CD4-positive, alpha-beta T cell treated with Interleukin-10 for 1 hour (primary cell): ENCODE measurements at places on chromosomes 16 and 17.
A peak's percentile ranks its signal among the peaks of the same experiment; 100 is the strongest.

DNA sequence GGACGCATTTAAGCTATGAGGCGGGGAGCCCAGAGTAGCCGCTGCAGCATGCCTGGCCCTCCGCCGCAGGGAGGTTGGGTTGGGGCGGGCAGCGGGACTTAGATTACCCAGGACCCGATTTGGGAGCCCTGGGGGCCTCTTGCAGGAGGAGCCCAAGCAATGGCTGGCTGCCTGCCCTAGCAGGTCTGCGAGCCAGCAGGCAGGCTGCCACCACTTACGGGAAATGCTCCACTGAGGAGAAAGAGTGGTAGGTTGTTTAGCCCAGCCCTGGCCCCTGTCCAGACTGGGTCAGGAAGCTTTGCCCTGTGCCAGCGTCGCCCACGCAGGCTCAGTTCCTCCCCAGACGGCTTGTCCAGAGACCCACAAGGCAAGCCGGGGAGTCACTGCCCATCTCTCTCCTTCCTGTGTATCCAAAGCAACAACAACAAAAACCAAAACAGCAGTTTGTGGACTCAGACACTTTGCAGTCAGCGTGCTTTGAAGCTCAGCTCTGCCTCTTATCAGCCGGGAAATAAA is 10.3 kb upstream of the TVP23A start:
- no peak for DNase-seq

GRCh38 chr17:14004927-14005620 is 64.2 kb upstream of the COX10 start:
- no peak for DNase-seq

DNA sequence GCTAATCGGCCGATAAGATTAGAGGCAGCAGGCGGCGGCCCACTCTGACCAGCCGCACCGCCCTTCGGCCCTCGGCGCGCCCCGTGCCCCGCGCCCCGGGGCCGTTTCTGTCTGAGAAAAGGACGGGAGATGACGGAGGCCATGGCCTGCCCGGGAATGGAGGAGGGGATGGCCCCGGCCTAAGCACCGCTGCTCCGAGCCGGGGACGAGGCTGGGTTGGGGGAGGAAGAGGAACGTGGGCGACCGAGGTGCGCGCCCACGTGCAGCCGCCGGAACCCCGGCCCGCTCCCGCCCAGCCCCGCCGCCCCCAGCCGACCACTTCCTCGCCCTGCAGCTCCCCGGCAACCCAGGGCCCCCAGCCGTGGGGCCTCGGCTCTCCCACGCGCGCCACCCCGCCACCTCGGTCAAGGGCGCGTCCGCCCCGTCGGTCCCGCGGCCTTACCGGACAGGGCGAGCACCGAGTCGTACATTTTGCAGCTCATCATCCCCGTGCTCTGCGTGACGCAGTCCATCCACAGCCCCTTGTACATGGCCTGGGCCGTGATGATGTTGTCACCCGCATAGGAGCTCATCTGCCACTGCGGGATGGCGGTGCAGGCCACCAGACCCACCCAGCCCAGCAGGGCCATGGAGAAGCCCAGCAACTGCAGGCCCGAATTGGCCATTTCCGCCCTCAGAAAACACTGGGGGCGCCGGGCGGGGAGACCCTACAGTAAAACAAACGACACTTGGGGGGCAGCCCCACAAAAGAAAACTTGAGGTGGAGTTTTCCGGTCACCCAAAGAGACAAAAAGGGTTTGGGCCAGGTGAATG is 693 bp downstream of the CLDN7 start:
- DNase-seq: peak; percentile 34

DNA sequence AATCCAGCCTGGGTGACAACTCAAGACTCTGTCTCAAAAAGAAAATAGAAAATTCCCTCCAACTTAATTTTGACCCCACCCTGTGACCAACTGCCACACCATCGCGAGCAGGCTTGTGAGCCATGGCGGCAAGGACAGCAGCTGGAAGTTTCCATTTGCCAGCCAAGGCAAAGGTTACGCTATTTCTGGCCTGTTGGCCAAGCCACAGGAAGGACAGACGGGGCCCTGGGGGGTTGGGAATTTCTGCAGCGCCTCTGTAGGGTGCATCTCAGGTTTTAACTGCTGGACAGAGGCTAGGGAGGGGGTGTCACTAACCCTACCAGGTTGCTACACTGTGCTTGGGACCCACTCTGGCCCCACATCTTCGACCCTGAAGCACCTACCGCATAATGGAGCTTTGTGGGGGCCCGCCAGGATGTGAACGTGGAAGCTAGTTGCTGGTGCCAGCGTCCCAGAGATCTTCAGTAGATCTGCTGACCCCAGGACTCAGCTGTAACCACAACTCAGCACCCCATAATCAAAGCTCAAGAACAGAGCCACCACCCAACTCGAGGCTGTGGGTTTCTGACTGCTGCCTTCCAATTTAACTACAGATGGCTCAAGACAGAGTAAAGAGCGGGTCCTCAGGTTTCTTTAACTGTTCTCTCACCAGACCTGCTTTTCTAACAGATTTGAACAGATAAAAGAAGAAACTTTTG is 10.9 kb downstream of the KIFC3 start:
- DNase-seq: no peak

GRCh38 chr17:7613769-7614424 is 800 bp downstream of the FXR2 start:
- DNase-seq: peak; percentile 7

- DNase-seq: no peak
These were observed 30.8 kb downstream of the ADCY9 start for GRCh38 chr16:4085405-4085970.
